ENCODE measurements at places on chromosomes 2 and 18.

DNA sequence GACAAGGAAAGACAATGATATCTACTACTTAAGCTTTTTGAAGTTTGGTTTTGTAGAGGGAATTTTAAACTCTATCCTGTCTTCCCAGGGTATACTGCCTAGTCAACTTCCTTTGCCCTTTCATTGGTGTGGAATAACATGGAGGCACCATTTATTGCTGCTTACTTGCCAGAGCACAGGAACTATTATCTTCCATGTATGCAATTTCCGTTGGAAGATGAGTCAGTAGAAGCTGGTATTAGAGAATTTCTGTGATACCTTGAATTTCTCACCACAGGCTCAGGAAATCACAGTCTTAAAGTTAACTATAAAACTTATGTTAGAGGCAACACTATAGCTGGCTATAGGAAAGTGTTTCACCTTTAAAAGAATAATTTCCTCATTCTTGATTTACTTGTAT is 40.9 kb upstream of the RGPD4 start:
- no peak for DNase-seq

DNA sequence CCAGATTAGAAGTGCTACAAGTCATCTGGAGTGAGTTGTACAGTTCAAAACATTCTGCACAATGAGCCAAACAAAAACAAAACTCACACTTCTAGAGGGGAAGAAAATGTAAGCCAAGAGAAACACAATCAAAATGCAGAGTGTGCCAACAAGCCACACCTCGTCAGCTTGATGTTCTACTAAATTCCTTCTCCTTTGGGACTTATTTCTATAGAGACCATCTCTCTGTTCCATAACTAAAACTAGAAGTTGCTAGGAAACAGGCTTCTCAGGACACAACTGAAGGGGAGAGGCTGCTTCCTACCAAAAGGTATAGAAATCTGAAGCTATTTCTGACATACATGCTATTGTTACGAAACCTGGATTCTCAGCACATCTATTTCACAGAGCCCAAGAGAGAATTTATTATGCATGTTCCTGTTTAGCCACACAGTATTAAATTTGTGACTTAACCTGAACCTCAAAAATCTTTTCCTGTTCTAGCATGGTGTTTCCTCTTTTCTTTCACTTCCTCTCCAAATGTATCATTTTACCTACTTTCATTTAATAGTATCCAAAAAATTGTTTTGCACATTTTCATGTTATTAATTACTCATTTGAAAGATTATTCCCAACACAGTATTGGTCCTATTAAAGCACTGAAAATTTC is 211.4 kb upstream of the CCDC150 start:
- DNase-seq, result no peak

DNA sequence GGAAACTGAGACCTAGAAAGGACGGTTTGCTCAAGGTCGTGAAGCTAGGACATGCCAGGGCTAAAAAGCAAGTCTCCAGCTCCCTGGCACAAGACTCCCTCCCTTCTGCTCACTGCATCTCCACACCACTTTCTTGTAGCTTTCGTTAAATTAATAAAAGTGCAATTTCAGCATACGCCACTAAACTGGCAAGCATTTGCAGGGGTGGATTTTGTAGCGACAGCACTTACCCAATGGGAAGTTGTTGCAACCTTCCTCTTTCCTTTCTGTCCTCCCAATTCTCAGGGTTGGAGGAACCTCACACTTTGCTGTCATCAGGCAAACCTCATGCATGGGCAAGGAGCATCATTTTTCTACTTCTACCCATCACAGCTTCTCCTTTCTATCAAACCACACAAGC is 7.4 kb upstream of the RHOB start:
- DNase-seq, result no peak

- no peak for DNase-seq
These were observed 6.7 kb downstream of the LAPTM4A start for GRCh38 chr2:20044778-20045177.

GRCh38 chr2:215711471-215712034 is 275.7 kb upstream of the FN1 start:
- peak; percentile 95 for DNase-seq

DNA sequence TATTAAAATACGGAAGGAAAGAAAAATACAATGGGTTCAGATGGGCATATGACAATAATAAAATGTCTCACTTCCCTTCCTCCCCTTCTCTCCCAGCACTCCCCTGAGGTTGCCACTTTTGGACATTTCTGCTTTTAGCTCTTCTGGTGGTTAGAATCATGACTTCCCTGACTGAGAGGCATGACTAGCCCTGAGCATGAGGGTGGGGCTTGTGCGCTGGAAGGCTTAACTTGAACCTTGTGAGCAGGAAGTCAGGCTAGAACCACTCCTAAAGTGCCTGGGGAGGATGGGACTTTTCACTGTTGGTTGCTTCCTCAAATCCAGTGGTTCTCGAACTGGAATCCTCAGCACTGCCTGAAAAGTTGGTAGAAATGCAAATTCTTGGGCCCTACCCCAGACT is 19.7 kb upstream of the ARHGAP25 start:
- peak; percentile 40 for DNase-seq

DNA sequence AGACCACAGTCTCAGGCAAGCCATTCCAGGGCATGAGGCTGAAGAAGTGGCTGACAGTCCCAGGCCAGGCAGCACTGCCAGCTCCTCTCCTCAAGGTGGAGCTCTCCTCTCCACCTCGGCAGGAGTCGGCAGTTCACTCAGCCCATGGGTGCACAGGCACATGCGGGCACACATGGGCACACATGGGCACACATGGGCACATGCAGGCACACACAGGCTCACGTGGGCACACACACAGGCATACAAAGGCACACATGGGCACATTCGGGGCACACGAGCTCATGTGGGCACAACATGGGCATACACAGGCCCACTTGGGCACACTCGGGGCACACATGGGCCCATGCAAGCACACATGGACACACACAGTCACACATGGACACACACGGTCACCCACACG is 65.3 kb upstream of the TAF1B start:
- DNase-seq, result no peak

Measured in kidney tubule cell (primary cell).